ENCODE measurements at places on chromosomes 7 and 10. TPM values are rescaled to one million over a fixed set of nuclear protein-coding genes. Genes with fewer than 3 reads are reported as not detected.

The GPAM gene
- polyA plus RNA-seq = 15.8 TPM

The NXPH1 gene
- polyA plus RNA-seq = not detected

The NPSR1 gene
- not detected for polyA plus RNA-seq

- no peak for DNase-seq
These were observed 85.4 kb downstream of the CDK6 start for GRCh38 chr7:92750946-92751345.

- DNase-seq = no peak
These were observed 694 bp downstream of the RBM20 start for GRCh38 chr10:110644598-110645462.

- peak; percentile 62 for DNase-seq
These were observed 75.1 kb downstream of the MAD1L1 start for GRCh38 chr7:2157473-2158279.
